Cardiac fibroblast (primary cell): ENCODE measurements at places on chromosomes 5 and 9.

- peak; percentile 95 for DNase-seq
Measured at GRCh38 chr5:66829826-66830225, 233.6 kb downstream of the MAST4 start.

DNA sequence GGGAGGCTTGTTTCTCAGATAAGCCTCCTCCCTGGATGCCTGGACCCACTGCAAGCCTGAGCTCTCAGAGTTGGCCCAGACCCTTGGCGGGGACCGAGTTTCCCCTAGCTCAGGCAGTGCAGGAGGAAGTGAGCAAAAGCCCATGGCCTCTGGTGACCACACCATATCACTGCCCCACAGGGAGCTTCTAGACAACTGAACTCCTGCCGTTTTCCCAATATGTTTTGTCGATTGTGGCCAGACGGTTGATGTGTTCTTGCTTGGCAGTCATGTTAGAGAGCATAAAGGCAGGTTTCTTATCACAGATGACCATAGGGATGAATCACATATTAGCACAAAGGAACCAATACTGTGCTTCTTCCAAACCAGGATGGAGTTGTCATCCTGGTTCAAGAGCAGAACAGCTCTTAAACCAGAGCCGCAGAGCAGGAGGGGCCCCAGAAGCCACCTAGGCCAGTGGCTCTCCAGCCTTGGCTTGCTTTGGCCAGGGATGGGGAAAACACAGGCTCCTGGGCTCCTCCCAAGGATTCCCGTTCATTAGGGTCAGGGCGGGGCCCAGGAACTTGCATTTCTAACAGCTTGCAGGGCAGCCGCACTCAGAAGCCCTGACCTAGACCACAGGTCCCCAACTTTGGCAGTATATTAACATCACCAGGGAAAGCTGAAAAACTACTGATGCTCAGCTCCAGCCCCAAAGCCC, 113.1 kb upstream of the TBC1D2 start:
- peak; percentile 62 for DNase-seq

DNA sequence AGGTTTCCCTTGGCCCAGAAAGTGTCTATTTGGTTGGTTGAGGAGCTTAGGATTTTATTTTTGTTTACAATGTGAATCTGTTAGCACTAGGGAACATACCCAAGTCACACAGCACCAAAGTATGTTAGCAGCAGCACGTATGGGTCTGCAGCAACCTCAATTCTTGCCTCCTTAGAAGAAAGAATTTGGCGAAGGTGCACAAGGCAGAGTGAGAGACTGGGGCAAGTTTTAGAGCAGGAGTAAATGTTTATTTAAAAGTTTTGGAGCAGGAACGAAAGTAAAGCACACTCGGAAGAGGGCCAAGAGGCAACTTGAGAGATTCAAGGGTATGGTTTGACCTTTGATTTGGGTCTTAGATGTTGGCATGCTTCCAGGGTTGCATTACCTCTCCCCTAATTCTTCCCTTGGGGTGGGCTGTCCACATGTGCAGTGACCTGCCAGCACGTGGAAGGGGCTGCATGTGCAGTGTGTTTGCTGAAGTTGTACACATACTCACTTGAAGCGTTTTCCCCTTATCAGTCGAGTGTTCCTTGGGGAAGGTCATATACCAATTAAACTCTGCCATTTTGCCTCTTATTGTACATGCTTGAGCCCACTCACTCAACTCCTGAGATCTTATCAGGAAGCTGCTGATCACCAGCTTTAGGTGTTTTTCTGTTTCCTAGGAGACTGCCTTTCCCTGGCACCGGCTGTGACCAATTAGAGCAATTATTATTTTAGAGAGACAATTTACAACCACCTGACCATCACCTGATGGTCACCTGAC, 64.9 kb upstream of the SHC3 start:
- DNase-seq = no peak

GRCh38 chr5:124670722-124671184, 75.7 kb downstream of the ZNF608 start:
- DNase-seq = no peak

GRCh38 chr9:77533671-77534070, 114.5 kb downstream of the GNA14 start:
- DNase-seq = no peak

DNA sequence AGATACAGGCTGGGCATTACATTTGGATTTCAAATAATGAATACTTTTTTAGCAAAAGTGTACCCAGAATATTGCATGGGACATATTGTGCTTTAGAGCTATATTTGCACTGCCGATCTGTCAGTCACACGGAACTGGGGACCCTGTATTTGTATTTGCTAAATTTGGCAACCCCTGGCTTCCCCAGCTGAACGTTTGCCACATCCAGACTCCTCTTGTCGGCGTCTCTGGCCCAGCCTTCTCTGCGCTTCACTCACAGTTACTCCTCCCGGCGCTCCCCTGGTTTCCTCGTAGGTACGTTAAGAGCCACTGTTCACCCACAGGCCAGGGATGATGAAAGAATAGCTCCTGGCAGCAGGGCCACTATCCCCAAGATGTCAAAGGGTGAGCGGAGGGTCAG, 58.7 kb downstream of the NSUN2 start:
- no peak for DNase-seq

- no peak for DNase-seq
Measured at GRCh38 chr5:105030153-105030552, 1467.6 kb upstream of the NUDT12 start.

GRCh38 chr5:54645882-54646355, 128.4 kb downstream of the SNX18 start:
- DNase-seq = peak; percentile 69

DNA sequence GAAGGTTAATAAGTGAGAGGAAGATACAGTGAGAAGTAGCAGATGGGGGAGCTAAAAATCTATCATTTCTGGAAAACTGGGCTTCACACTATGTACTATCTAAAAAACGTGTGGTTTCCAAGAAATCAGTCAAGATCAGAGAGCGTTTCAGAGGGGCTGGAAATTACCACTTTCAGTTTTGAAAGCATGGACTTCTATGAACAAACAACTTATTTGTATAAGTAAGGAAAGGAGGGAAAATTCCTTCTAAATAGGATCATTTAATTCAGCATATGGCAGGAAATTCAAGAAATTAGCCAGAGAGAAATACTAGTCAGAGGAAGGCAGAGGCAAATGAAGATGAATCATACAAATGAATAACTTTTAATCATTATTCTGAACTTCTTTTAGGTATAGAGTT, 11.3 kb downstream of the TNC start:
- DNase-seq = no peak

DNA sequence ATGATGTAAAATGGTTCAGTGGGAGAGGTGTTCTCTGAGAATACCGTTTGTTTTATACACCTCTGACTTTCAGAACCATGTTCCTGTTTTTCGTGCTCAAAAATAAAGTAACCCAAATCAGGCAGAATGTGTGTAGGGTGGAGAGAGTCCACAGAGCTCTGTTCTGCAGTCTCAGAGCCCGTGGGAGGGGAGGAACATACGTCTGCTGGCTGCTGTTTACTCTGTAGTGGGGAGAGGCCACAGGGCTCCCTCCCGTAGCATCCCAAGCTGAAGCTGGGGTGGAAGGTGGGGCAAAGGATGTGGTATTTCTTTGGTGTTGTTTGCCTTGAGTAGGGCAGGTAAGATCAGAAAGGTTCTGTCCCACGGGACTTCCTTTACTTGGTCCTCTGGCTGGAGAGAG, 348.5 kb downstream of the DNAH5 start:
- DNase-seq = no peak

- no peak for DNase-seq
Measured at GRCh38 chr5:116605310-116606070, 30.9 kb upstream of the SEMA6A start.

DNA sequence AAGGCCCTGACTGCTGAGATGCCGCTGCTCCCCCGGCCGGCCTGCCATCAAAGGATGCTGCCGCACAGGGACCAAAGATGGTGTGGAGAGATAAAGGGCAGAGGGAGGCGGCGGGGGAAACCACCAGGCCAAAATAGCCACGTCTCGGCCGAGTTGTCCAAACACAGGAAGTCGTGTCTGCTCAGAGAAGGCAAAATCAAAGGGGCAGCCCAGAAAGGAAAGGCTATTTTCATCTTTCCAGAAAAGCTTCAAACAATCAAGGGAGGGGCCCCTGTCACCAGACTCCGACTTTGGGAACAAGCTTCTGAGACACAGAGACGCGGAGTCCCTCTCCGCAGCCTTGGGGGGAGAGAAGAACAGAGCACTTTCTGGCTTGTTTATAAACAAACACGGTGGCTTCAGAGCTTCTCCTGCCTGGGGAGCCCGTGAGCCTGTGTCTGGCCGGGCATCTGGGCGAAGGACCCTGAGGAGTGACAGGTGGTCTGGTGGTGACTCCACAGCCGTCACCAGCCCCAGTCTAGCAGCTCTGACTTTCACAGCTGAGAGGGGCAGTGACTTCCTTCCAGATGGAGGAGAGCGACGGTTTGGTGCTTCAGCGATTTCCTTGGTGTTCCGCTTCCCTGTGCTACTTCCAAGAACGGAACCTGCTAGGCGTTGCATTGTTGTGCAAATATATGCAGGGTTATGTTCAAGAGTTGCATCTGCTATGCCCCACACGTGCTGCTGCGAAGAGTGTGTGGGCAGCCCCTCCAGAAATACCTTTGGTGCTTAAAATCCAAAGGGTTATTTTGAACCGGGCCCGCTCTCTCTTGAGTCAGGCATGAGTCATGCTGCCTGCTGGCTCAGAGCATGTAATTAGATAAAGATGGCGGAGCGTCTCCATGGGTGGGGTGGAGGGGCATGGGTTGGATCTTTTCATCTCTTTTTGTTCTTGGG, 24.0 kb downstream of the ADAMTSL2 start:
- peak; percentile 80 for DNase-seq

- DNase-seq = peak; percentile 16
Measured at GRCh38 chr5:98510143-98510985, 263.1 kb upstream of the RGMB start.

DNA sequence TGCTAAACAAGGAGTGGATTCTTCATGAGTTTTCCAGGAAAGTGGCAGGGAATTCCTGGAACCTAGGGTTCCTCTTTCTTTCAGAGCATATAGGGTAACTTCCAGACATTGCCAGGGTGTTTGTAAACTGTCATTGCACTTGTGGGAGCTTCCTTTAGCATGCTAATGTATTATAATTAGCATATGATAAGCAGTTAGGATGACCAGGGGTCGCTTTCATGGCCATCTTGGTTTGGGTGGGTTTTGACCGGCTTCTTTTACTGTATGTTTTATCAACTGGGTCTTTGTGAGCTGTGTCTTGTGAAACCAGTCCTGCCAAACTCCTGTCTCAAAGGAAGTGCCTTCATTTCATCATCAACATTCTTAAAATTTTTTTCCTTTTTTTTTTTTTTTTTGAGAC, 11.9 kb upstream of the MELK start:
- peak; percentile 67 for DNase-seq

DNA sequence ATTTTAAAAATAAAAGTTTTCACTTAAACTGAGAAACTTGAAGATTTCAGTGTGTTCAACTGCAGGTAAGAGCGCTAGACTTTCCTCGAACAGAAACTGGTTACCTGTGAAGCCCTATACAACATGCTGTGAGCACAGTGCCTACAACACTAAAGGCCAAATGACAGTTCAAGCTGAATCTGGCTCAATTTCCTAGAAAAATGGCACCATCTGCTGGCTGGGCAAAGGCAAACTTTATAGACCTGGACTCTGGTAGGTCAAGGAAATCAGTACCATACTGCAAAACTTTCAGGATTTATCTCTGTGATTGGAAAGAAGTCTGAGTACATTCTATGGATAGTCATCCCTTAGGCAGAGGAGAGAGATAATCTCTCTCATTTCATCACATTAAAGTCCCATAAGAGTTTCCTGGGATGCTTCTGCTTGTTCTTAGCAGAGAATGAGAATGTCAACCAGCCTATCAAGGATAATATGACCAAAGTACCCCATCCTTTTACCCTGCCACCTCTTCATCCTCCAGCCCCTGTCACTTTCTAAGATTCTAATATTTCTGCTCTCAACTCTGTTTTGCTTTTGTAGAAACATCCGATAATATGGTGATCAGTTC, 31.8 kb upstream of the FOXB2 start:
- DNase-seq = peak; percentile 61

DNA sequence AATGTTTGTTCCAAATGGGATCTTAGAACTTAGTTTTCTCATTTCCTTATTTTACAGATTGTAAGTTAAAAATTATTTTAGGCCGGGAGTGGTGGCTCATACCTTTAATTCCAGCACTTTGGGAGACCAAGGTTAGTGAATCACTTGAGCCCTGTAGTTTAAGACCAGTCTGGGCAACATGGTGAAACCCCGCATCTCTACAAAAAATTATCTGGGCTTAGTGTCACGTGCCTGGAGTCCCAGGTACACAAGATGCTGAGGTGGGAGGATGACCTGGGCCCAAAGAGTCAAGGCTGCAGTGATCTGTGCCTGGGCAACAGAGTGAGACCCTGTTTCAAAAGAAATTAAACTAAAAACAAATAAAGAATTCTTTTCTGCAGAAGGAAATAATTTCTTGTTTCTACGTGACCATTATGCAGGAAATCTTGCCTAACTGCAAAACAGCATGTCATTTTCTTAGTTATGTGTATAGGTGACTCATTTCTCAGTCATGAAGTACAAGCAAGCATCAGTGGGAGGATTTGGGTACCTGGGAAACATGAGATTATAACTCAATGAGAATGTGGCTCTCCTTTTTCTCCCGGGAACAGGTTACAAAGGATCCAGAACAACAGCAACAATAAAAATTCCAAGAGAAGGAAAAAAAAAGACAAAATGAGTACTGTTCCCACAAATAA, 375.1 kb upstream of the ST8SIA4 start:
- peak; percentile 8 for DNase-seq

DNA sequence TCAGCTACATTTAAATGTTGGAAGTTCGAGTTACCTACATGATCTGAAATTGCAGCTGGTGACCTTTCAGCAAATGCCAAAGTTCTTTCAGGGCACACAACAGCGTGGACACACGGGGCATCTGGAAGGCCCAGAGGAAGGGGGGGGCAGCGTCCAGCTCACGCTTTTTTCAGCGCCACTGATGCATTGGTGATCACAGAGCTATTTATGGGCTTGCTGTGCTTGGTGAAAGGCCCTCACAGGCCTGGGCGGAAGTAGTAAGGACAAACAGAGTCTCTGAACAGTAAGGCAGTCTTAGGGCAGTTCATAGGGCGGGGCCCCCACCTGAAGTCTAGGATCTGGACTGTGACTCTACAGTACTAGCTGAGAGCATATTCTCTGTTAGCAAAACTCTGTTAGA, 6.6 kb upstream of the FBP2 start:
- DNase-seq = no peak

GRCh38 chr5:107422494-107422893, 248.2 kb downstream of the EFNA5 start:
- DNase-seq = no peak

- no peak for DNase-seq
Measured at GRCh38 chr5:124463851-124464250, 282.6 kb downstream of the ZNF608 start.

GRCh38 chr9:113678119-113678858, 197.8 kb upstream of the ZNF618 start:
- DNase-seq = no peak

GRCh38 chr5:121189342-121190305, 662.1 kb upstream of the FTMT start:
- peak; percentile 67 for DNase-seq

- DNase-seq = no peak
Measured at GRCh38 chr9:71459082-71459481, 309.2 kb downstream of the CEMIP2 start.

- no peak for DNase-seq
Measured at GRCh38 chr9:75599126-75599525, 291.3 kb upstream of the PCSK5 start.
